ENCODE measurements at places on chromosomes 16 and 17.

- DNase-seq, result no peak
Observed at GRCh38 chr16:87185308-87185707, 131.9 kb downstream of the C16orf95 start.

DNA sequence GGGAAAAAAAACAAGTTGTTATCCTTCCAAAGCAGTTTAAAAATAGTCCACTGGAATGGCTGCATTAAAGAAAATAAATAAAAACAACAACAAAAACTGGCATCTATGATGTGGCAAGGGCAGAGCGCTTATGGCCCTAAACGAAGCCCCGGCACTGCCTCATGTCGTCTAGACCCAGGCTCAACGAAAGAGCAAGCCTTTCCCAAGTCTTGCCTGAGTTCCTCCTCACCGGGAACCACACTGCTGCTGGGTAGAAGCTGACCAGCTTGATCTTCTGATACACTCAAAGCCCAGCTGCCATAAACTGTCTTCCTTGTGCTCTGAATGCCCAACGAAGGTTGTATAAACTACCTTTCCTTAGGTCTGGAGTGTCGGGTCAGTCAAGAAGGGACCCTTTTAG is 37.0 kb downstream of the NDEL1 start:
- DNase-seq, result no peak

GRCh38 chr16:68893710-68894705 is 50.7 kb downstream of the TANGO6 start:
- DNase-seq, result no peak

- DNase-seq, result no peak
Observed at GRCh38 chr17:3594051-3594800, 15.0 kb downstream of the TRPV1 start.

DNA sequence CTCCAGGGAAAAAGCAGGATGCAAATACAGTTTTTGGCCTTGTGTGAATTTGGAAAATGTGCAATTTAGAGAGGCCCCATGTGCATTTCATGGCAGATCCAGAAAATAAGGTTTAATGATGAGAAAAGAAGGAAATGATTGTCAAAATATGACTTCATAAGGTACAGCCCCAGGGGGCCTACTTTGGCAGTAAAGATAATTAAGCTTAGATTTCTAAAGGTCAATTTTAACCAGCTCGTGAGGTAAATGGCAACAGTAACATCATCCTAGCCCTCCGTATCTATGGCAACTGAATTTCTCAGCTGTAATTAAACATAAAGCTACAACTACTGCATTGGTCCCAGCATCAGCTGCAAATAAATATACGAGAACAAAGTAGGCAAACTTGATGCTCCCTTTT is 30.0 kb upstream of the PRSS54 start:
- DNase-seq, result no peak

DNA sequence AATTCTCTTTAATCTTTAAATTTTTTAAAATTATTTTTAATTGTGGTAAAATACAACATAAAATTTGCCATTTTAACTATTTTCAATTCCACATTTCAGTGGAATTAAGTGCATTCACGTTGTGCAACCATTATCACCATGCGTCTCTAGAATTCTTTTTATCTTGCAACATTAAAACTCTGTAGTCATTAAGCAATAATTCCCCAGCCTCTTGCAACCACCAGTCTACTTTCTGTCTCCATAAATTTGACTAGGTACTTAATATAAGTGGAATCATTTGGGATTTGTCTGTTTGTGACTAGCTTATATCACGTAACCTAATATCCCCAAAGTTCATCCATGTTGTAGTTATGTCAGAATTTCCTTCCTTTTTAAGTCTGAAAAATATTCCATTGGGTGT is 79.1 kb downstream of the TAOK1 start:
- no peak for DNase-seq

DNA sequence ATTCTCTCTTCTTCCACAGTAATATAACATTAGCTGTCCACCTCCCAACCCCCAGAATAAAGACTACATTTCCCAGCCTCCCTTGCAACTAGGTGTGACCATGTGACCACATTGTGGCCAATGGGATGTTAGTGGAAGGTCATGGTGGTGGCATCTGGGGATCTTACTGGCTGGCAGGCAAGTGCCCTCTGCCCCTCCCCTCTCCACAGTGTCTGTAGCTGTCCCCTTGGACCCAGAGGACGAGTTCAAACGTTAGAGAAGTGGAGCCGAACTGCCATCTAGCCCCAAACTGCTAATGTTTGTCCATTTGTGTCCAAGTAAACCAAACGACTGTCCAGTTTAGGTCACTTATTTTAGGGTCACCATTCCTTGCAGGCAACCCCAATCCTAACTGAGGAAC is 26.6 kb upstream of the KCNG4 start:
- no peak for DNase-seq

GRCh38 chr16:74580833-74581232 is 26.1 kb downstream of the GLG1 start:
- no peak for DNase-seq

DNA sequence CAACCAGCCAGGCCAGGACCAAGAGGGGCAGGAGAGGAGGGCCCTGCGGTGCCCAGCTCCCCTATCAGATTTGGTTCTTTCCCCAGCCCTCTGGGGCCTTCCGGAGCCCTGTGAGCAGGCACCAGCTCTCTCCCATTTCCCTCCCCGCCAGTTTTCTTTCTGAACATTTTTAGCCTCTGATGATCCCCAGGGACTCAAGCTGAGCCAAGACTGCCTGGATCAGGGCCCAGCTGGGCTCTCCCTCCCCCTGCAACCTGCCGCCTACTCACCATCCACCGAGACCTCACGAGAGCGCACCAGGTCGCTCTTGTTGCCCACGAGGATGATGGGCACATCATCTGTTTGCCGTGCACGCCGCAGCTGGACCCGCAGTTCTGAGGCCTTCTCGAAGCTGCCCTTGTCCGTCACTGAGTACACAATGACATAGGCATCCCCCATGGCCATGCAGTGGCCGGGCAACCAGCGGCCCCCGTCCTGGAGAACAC is 2.0 kb downstream of the RRAD start:
- no peak for DNase-seq

GRCh38 chr17:81650951-81651350 is 5.4 kb downstream of the PDE6G start:
- no peak for DNase-seq

DNA sequence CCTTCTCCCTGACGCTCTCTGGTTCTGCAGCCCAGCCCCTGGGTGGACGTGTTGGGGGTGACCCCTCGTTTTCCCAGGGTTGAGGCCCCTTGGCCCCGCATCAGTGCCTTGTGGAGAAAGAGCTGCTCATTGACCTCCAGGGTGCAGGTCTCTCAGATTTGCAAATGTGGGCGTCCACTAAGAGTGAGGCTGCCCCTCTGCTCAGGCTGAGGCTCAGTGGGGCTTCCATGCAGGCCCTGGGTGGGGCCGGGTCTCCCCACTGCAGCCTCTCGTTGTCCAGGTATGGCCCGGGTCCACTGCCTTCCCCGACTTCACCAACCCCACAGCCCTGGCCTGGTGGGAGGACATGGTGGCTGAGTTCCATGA is 9.0 kb downstream of the GAA start:
- no peak for DNase-seq

DNA sequence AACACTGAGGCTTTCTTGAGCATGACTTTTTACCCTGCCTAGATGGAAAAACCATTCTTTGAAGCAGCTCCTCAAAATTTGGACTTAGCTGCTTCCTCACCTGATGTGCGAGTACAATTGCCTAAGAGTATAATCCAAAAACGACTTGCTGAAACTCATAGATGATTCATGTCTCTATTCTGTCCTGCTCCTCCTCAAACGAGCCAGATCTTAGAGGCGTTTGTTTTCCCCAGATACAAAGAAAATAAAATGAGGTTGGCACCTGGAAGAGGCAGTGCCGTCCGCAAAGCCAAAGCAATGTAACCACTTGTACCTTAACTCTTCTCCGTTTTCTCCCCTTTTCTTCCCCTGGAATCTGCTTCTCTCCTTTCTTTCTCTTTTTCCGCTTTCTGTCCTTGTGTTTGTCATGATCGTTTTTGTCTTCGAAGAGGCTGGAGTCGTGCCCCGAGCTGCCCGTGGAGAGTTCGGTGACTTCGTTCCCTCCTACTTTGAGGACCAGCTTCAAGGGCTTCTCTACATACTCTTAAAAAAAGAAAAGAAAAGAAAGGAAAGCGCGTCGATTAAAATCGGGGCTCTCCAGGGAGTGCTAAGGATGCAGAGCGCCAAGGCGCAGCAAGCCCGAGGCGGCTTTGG is 895 bp downstream of the BRD7 start:
- no peak for DNase-seq

GRCh38 chr17:55649957-55650597 is 72.6 kb downstream of the TMEM100 start:
- no peak for DNase-seq

DNA sequence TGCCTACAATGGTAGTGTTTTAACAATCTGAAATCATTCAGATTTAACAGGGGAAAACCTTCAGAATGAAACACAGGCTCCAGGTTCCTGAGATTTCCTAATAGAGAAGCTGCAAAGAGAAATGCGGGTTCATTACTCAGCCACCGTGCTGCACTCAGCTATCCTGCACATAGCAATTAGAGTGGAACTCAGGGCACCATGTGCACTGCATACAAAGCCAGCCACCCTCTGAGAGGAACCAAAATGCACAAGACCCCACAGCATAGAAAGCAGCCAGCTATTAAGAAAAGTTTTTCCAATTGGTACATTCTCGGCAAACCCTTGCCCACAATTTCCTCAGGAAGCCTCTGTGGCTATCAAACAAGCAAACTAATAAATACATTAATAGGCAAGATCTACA is 37.4 kb downstream of the TOM1L2 start:
- DNase-seq, result no peak

GRCh38 chr16:89827383-89828198 is 684 bp upstream of the SPIRE2 start:
- DNase-seq, result no peak

- no peak for DNase-seq
Observed at GRCh38 chr16:26129997-26130396, 438.2 kb downstream of the HS3ST4 start.

- DNase-seq, result no peak
Observed at GRCh38 chr16:67430504-67430976, 381 bp upstream of the HSD11B2 start.

DNA sequence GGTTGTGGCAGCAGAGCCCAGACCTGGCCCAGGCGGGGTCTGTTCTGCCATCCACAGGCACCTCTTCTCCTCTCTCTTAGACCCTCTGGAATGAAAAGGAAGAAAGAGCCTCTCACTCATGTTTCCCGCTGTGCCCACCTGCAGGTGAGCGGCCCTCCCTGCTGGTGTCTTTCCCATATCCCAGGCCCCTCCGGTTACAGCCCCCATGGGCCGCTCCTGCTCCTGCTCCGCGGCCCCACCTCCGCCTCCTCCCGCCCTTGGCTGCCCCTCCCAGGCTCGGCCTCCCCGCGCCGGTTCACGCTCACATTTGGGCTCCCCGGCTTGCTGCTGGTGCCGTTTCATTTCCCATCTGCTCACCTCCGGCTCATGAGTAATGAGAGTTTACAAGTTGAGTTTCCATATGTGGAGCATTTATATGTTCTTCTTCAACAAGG is 98.7 kb upstream of the SDK2 start:
- DNase-seq, result no peak

DNA sequence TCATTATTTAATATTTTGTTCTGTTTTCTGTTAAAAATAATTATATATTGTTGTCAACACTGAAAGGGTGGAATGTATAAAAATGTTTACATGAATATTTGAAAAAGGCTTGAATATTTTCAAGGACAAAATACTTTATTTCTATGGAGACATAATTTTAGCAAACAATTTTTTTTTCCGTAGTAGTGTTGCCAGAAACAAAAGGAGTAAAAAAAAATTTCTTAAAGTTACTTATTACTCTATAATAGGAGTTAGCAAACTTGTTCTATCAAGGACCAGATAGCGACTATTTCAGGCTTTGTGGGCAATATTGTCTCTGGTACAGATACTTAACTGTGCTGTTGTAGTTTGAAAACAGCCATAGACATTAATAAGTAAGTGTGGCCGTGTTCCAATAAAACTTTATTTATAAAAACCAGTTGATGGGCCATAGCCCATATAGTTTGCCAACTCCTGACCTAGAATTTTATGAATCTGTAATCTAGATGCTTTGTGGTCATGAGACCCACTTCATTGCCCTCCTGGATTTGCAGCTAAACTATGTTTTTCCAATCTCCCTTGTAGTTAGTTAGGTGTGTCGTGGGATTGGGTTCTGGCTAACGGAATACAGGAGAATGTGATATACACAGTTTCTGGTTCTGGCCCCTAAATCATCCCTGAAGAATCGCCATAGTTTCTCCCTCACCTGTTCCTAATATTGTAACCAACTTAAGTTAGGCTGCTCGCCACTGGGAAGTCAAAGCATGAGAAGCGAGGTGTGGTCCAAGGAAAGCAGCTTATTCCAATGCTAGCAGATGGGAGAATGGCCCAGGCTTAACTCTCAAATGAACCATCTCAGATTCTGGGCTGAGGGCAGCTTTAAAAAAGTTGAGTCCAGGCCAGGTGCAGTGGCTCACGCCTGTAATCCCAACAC is 153.6 kb downstream of the ABCA8 start:
- DNase-seq, result no peak

GRCh38 chr17:63398680-63399079 is 47.4 kb downstream of the CYB561 start:
- no peak for DNase-seq

- no peak for DNase-seq
Observed at GRCh38 chr17:51221322-51221721, 38.5 kb downstream of the MBTD1 start.

Data from activated gamma-delta T cell (primary cell).